ENCODE measurements at places on chromosomes 12 and 14. TPM values are rescaled to one million over a fixed set of nuclear protein-coding genes. Genes with fewer than 3 reads are reported as not detected.
A peak's percentile ranks its signal among the peaks of the same experiment; 100 is the strongest.

The CCDC38 gene
- not detected for total RNA-seq

The AKAP6 gene
- 3.4 TPM for total RNA-seq

The KIF21A gene
- total RNA-seq = 67.8 TPM

The INSM2 gene
- total RNA-seq = not detected

The ALDH2 gene
- 170 TPM for total RNA-seq

The CLEC1A gene
- total RNA-seq = not detected

The LIN7A gene
- total RNA-seq = 16.2 TPM

The SMCO2 gene
- 0.93 TPM for total RNA-seq

The MYH6 gene
- total RNA-seq = not detected

The NOC4L gene
- 40.7 TPM for total RNA-seq

The SERPINA6 gene
- total RNA-seq = 0.32 TPM

The SERPINA12 gene
- not detected for total RNA-seq

The PLA2G1B gene
- total RNA-seq = not detected

The CCDC197 gene
- not detected for total RNA-seq

The GLIPR1 gene
- total RNA-seq = 1.9 TPM

- H3K4me1 ChIP-seq = no peaks in the 10 kb centered on the region
- no peaks in the 10 kb centered on the region for H3K27me3 ChIP-seq
- H3K4me3 ChIP-seq = no peak overlapping the region
These were observed 116.4 kb downstream of the LRIG3 start for GRCh38 chr12:58803908-58804307.

- H3K4me3 ChIP-seq = no peak overlapping the region
- H3K27me3 ChIP-seq = no peaks in the 10 kb centered on the region
- no peak for DNase-seq
- H3K4me1 ChIP-seq = no peaks in the 10 kb centered on the region
- H3K27ac ChIP-seq = no peak overlapping the region
These were observed 56.9 kb downstream of the CDC42BPB start for GRCh38 chr14:103000291-103000921.

- H3K27ac ChIP-seq = no peak overlapping the region
- H3K27me3 ChIP-seq = no peaks in the 10 kb centered on the region
- DNase-seq = no peak
- no peak overlapping the region for H3K4me3 ChIP-seq
These were observed 9.0 kb upstream of the LRTM2 start for GRCh38 chr12:1811281-1811947.

DNA sequence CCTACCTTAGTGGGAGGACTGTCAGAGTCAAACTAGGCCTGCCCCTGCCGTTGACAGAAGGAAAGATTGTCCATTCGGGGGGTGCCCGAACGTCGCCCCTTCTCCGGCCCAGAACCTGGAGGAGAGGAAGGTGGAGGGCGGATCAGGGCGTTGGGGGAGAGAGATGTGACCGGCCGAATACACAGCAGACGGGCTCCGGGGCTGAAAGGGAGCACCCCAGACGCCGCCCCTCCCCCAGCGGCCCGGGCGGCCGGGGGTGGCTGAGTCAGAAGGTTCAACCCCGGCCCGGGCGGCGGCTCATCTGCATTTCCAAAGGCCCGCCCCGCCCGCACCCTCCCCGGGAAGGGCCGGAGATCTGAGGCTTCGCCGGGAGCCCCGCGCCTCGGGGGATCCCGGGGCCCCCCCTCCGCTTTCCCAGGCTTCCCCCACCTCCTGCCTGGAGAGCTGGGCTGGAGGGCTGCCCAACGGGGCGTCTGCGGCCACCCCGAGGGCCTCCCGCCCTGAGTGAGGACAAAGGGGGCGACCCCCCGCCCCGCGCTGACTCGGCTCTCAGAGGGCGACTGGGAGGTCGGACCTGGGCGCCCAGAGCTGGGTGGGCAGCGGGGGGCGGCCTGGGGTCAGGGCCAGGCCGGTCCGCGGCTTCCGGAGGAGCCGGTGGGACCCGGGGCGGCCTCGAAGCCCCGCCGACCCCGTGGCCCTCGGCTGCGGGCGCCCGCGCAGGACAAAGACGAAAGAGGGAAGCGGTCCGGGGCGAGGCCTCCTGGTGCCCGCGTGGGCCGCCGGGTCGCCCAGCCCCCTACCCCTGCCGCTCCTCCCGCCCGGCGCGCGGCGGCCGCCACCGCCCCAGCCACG, 3.7 kb upstream of the SETD1B start:
- peak; percentile 91 for DNase-seq
- H3K4me1 ChIP-seq = peaks cover 36% of the 10 kb centered on the region
- no peaks in the 10 kb centered on the region for H3K27me3 ChIP-seq
- H3K36me3 ChIP-seq = no peaks in the 10 kb centered on the region
- H3K27ac ChIP-seq = peak overlapping the region; percentile 96

DNA sequence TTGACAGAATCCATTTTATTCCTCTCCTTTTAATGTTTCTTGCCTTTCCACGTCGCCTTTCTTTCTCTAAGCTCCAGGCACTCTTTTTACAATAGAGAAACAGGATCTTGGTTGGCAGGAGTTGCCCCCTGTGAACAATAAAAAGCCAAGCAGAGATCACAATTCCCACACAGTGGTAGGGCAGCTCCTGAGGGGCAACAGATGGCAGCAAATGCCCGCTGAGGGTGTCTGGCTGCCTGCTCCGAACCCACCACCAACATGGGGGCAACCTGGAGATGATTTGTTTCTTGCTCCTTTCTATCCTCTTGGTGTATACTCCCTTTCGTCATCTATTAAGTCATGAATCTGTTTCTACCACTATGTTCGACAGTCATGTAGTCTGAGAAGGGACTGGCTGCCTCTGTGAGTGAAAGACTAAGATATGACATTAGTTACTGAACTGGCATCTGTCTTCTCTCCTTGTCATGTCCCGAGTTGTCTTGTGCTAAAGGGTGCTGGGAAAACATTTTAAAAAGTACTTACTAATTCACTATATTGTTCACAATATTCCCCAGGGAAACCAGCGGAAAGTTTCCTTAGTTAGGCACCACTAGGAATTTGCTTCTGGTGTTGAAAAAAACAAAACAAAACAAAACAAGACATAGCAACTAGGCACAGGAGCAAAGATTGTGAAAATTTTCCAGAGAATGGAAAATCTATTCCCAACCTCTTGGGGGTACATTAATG, 170.1 kb downstream of the STXBP6 start:
- H3K4me3 ChIP-seq = no peak overlapping the region
- DNase-seq = no peak
- no peaks in the 10 kb centered on the region for H3K27me3 ChIP-seq
- H3K36me3 ChIP-seq = no peaks in the 10 kb centered on the region
- H3K4me1 ChIP-seq = peaks cover 2% of the 10 kb centered on the region

GRCh38 chr12:120356567-120357030, 12.4 kb downstream of the MSI1 start:
- no peaks in the 10 kb centered on the region for H3K4me1 ChIP-seq
- no peak overlapping the region for H3K4me3 ChIP-seq
- peak; percentile 84 for DNase-seq
- H3K27me3 ChIP-seq = no peaks in the 10 kb centered on the region

DNA sequence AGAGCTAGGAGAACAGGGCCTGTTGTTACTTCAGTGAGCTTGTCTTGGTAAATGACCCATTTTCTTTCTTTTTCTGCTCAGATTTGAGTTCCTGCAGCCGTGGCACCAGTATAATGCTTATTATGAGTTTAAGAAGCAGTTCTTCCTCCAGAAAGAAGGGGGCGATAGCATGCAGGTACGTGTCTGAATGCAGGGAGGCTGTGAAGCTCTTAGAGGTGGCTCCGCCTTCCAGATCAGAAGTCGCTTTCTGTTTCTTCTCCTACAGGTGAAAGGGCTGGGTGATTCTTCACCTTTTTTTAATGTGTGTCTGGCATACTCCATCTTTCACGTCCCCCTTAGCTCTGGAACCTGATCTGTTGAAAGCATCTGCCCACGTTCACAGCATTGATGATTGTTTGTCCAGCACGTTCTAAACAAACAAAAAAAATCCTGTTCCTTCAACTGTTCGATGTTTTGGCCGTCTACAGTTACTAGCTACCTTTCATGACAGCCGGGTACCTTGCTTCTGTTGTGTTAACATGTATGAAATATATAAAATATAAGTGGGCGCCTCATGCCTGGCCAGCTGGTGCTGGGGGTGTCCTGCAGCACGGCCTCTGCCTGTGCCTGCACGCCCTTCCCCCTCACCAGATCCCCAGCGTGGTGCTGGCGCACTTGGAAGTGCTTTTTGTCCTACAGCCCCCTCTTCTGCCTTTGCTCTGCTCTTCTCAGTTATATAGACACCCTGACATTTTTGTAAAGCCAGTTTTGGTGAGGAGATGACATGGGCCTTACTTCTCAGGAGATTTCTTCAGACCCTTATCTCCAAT, 44.6 kb downstream of the SFSWAP start:
- peaks cover 4% of the 10 kb centered on the region for H3K36me3 ChIP-seq
- no peaks in the 10 kb centered on the region for H3K4me1 ChIP-seq
- no peak overlapping the region for H3K4me3 ChIP-seq
- no peaks in the 10 kb centered on the region for H3K27me3 ChIP-seq
- H3K27ac ChIP-seq = no peak overlapping the region

- no peak overlapping the region for H3K27ac ChIP-seq
- H3K4me3 ChIP-seq = no peak overlapping the region
- H3K27me3 ChIP-seq = no peaks in the 10 kb centered on the region
- no peaks in the 10 kb centered on the region for H3K4me1 ChIP-seq
- peak; percentile 73 for DNase-seq
These were observed 97.9 kb downstream of the RERGL start for GRCh38 chr12:17992002-17992656.

GRCh38 chr14:94356379-94357056, 31.9 kb downstream of the SERPINA1 start:
- peak overlapping the region; percentile 46 for H3K27ac ChIP-seq
- H3K27me3 ChIP-seq = no peaks in the 10 kb centered on the region
- no peak for DNase-seq
- H3K4me3 ChIP-seq = no peak overlapping the region

- no peak overlapping the region for H3K27ac ChIP-seq
- H3K36me3 ChIP-seq = no peaks in the 10 kb centered on the region
- H3K4me1 ChIP-seq = no peaks in the 10 kb centered on the region
- no peak overlapping the region for H3K4me3 ChIP-seq
- DNase-seq = no peak
- H3K27me3 ChIP-seq = no peaks in the 10 kb centered on the region
These were observed 473.5 kb upstream of the MGAT4C start for GRCh38 chr12:86729739-86730138.

DNA sequence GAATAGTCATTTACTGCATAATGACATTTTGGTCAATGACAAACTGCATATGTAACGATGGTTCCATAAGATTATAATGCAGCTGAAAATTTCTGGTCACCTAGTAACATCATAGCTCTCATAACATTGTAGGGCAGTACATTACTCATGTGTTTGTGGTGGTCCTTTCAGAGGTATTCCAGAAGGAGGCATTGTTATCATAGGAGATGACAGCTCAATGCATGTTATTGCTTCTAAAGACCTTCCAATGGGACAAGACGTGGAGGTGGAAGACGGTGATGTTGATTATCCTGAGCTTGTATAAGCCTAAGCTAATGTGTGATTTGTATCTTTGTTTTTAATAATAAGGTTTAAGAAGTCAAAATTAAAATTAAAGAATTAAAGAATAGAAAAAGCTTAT, 43.8 kb upstream of the TSPAN11 start:
- H3K27ac ChIP-seq = no peak overlapping the region
- no peak for DNase-seq
- H3K4me3 ChIP-seq = no peak overlapping the region
- peaks cover 7% of the 10 kb centered on the region for H3K27me3 ChIP-seq

GRCh38 chr12:126551869-126552268, 1486.6 kb downstream of the AACS start:
- no peak overlapping the region for H3K4me3 ChIP-seq
- no peaks in the 10 kb centered on the region for H3K4me1 ChIP-seq
- H3K36me3 ChIP-seq = no peaks in the 10 kb centered on the region
- DNase-seq = no peak
- no peak overlapping the region for H3K27ac ChIP-seq

- H3K36me3 ChIP-seq = no peaks in the 10 kb centered on the region
- no peaks in the 10 kb centered on the region for H3K27me3 ChIP-seq
- DNase-seq = peak; percentile 68
- peak overlapping the region; percentile 65 for H3K27ac ChIP-seq
- peaks cover 34% of the 10 kb centered on the region for H3K4me1 ChIP-seq
- no peak overlapping the region for H3K4me3 ChIP-seq
These were observed 5.8 kb upstream of the SLC48A1 start for GRCh38 chr12:47767216-47767724.

- H3K4me3 ChIP-seq = no peak overlapping the region
- H3K36me3 ChIP-seq = no peaks in the 10 kb centered on the region
- no peaks in the 10 kb centered on the region for H3K27me3 ChIP-seq
These were observed 23.6 kb upstream of the GPHB5 start for GRCh38 chr14:63342371-63342770.

DNA sequence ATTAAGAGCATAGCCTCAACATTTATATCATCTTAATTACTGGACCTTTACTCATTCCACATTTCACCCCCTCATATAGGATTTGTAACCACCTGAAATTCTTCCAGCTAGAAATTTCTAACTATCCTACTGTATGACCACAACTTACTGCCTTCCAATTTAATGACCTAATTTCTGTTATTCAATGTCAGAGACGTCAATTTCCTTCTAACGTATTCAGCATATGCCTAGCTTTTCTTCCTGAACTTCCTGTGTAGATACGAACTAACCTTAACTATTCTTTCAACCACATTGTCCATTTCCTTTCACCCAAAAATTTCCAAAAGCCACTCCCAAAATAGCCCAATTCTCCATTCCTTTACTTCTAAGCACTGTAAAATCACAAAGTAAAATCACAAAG, 108.0 kb downstream of the EEA1 start:
- H3K4me3 ChIP-seq = no peak overlapping the region
- H3K27me3 ChIP-seq = no peaks in the 10 kb centered on the region
- DNase-seq = no peak
- no peaks in the 10 kb centered on the region for H3K4me1 ChIP-seq
- H3K27ac ChIP-seq = no peak overlapping the region

Data from Caco-2 (cell line).